Stimulated activated CD4-positive, alpha-beta T cell treated with anti-CD3 and anti-CD28 coated beads, Interleukin-1b, Interleukin-23, amount 100 ng/mL, for 1 hour (primary cell): ENCODE measurements at places on chromosomes 12 and 14.

- no peak for DNase-seq
These were observed 302 bp downstream of the CCDC38 start for GRCh38 chr12:95942101-95942523.

DNA sequence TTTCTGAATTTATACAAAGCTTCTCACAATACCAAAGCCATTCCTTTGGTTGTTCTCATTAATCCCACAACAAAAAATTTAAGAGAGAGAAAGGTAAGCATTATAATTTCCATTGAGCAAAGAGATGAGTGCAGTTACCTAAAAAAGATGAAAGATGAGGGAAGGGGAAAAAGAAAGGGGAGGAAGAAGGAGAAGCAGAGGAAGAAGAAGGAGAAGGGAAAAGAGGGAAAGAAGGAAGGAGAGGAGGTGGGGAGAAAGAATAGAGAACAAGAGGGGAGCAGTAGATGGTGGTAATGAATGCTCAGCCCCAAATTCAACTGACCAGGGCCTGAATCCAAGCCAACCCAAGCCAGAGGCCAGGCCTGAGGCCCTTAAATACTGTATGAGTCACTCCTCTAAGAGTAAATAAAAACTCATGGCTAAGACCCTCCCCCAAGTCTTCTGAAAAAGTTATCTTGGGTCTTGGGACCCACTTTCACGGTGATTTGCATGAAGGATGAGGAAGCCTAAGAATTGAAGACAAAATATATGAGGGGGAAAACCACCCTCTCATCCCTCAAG is 144.6 kb downstream of the ITPR2 start:
- DNase-seq: no peak

DNA sequence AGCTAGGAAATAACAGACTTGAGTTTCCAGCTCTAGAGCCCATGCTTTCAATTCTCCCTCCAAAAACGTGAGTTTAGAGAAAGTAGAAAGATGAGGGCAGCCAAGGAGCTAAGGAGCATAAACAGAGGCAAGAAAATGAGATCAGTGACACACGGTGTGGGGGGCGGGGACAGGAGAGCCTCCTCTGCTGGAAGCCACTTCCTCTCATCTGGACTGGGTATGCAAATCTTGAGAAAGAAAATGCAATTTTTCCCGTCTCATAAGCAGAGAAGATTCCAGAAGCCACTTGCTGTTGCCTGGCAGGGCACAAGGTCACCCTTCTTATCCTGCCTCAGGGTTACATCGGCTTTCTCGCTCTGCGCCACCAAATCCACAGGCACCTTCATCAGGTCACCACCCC is 6.0 kb downstream of the OR10P1 start:
- no peak for DNase-seq

DNA sequence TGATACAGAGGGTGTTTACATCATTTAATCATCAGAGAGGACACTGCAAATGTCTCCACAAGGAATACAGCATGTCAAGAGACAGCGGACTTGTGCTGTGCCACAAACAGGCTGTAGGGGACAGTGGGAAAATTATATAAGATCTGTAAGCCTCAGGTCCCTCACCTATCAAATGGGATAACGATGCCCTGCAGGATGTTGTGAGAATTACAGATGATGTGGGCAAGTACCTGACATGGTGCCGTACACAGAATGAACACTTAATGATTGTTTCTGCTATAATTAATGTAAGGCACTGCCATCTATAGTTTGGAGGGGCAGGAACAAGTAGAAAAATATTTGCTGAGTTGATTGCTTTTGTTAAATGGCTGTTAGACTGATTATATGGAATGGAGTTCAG is 81.9 kb upstream of the GTF2A1 start:
- no peak for DNase-seq

DNA sequence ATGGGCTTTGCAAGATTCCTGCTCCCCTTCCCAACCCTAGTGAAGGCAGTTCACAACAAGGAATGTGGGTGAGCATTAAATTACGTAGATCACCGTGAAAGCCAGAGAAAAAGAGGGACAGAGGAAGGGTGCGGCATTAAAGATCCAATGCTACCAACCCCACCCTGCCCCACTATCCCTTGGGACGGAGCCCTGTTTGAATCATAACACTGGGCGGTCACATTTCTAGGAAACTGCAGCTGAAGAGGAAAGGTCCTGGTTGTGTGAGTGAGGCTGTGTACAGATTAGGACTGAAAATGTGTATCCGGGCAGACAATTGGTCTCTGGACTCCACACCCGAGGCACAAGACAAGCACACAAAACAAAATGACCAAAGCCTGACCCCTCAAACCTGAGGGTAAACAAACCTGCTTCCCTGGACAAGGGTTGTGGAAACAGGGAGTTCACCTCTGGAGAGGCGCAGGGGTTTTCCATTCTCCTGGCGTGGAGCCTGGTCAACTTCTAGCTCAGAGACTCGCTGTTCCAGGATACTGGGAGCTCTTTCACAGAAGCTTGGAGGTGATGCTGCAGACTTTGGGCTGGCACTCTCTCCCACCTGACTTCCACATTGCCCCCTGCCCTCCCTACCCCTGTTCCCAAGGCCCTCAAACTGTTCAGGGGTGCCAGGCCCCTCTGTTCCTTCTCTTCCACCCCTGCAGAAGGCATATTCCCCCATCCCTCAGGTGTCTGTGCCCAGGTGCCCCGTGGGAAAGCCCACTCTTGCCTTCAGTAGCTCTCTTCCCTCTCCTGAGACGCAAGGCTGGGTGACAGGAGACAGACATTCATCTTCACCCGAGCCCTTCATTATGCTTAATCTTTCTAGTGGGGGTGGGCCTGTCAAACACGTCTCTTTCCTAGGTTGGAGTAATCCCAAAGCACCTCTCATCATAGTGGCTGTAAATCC is 16.5 kb downstream of the NINJ2 start:
- no peak for DNase-seq

DNA sequence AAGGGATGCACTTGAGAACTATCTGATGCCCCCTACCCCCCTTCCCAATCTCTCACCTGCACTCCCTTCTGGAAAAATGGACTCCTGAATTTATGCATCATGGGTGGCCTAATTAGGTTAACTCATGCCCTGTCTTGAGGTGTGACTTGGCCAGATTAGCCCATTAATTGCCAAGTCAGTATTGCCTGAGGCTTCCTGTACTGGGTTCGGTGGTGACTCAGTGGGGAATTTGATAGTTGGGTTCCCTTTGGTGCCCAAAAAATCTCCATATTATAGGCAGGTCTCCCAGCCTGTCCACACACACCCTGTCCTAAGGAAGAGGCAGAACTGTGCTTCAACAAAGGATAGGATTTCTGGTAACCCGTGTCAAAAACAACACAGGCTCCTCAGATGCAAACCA is 146.1 kb downstream of the CHST11 start:
- no peak for DNase-seq

DNA sequence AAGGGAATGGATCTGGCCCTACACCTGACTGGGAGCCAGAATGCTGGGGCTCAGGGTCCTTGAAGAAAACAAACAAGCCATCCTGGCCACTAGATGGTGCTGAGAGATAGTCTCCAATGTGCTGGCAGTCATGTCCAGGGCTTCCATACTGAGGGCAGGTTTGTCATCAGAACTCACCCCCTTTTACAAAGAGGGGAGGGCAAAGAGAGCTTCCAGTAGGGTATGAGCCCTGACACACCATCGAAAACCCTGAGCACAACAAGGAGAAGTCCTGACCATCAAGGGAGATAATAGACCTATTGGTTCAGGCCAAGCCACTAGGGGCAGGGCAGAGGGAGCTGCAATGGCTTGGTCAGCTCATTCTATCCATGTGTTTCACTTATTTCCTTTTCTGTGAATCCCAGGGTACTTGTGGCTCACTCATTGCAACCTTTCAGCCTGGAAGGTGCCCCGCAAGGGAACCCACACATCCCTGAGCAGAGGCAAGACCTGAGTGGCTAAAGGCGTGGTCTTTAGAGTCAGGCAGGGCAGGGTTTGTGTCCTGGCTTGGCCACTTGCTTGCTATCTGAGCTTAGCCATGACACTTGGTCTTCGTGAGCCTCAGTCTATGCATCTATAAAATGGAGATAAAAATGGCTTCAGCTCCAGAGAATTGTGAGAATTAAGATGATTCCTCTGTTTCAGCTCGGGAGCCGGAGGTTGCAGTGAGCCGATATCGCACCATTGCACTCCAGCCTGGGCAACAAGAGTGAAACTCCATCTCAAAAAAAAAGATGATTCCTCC is 6.2 kb upstream of the PLEKHH1 start:
- DNase-seq: no peak

- no peak for DNase-seq
These were observed 46.3 kb downstream of the KCNA1 start for GRCh38 chr12:4956054-4956453.

DNA sequence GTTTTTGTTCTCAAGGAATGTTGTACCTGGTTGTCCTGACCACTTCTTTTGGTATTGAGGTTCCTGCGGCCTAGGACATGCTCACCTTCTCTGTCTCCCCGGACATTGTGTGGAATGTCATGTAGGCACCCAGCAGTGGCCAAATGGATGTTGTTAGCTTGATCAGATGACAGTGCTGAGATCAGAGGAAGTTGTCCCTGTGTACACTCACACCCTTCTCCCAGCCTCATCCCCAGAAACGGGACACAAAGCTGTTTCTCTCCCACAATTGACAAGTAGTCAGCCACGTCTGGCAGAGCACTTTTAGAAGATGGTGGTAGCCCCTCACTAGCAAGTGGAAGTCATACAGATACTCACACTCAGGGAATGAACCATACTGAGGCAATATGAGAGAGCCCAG is 3.0 kb downstream of the PLEKHH1 start:
- no peak for DNase-seq

DNA sequence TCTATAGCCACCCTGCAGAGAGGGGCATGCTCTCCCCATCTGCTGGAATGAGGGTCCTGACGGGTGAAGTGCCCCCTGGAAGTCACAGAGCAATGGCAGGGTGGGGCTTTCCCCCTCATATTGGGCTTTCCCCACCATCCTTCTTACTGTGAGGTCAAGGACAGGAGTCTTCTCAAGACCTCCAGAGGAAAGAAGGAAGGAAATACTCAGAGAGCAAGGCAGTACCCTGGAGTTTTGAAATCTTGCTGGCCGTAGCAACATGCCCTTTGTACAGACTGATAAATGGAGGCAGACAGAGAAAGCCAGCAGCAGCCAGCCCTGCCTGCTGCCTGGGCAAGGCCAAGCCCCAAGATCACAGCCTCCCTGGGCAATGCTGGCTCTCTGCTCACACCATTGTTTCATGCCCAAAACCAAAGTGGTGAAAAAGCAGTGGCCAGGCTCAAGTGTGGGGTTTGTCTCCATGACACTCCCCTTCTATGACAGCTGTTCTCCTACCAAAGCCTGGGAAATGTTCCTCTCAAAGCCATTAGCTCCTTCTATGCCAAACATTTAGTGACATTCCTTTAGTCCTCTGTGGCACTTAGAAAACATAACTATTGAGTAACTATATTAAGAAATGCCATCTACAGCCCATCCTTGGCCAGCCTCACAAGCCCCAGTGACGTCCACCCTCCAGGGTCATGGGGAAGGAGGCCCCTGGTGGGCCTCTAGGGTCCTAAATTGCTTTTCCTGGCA is 13.2 kb upstream of the ITPK1 start:
- no peak for DNase-seq

DNA sequence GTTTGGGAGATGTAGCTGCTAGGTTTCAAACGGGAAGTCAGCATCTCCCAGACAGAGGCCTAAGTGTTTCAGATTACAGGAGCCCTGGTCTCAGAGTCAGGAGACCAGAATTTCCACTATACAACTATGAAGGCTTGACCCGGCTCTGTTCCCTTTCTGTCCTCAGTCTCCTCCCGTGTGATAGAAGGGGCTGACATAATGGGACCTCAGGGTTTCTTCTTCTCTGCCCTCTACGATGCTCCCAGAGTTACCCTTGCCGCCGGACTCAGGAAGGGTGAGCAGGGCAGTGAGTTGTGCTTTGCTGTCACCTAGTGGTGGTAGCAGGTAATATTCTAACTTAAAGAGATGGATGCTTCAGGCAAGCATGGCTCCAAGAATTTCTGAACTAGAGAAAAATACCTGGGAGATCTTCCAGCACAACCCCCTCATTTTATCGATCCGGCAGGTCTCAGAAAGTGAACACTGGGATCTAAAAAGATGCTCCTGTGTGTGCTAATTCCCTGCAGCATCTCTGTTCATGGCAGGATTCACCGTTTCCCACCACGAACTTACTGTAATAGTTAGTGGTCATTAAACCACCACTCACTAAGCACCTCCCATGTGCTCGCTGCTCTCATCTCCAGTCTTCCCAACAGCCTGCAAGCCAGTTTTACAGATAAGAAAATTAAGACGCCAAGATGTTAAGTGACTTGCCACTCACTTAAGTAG is 84.4 kb downstream of the VWF start:
- peak; percentile 16 for DNase-seq

DNA sequence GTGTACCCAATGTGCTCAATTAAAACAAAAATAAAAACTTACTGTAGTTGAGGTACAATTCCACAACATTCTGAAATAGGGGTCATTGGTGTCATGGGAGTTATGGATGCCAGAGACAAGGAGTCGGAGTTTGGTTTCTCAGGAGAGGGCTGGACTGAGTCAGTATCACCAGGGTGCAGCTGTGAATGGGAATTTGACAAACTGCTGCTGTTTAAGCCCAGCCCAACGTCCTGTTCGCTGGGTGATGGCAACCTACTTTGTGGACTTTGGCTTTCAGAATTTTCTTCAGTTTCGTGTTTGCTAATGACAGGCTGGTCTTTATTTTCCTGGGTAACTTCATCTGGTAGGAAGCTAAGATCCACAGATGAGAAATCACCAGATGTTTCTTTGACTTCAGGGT is 3.9 kb downstream of the TBPL2 start:
- DNase-seq: no peak

DNA sequence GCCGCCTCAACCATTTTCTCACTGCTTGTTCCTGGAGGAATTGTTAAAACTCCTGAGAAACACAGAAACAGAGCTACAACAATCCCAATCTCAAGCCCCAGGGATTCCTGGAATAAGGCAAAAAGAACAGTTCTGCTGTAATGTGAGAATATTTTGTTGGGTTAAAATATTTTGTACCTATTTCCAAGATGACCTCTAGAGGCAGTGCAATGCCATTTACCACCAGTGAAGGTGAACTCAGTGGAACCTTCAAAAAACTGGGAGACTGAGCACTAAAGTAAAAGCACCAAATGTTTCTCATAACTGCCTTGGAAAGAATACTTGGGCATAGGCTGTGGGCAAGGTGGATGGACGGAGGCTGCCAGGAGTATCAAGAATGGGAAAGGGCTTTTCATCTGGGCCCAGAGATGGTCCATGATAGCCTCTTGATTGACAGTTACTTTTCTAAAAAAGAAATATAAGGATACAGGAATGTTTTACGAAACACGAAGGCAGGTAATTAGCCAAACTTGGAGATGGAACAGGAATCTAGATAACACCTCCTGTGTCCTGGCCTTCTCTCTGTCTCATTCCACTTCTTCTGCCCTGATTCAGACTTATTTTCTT is 334.0 kb upstream of the FLRT2 start:
- no peak for DNase-seq

- DNase-seq: no peak
These were observed 397.1 kb downstream of the EGLN3 start for GRCh38 chr14:33553706-33554278.

DNA sequence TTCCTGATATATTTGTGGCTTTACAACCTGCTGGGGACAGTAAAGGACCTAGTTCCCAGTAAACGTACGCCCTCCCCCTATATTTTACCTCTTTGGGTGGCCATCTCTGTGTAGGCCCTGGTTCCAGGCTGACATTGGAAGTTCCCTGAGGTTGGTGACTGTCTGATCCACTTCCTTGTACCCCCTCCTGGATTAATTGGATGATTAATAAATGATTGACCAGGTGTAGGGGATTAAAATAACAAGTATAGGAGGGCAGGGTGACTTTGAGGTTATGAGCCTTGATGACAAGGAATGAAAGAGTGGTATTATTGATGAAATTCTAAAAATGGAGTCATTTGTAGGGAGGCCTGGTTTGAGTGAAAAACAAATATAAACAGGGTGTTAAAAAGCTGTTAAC is 9.6 kb downstream of the SUSD6 start:
- DNase-seq: no peak

- DNase-seq: no peak
These were observed 40.1 kb upstream of the MAX start for GRCh38 chr14:65142429-65142828.
